Mesothelial cell of epicardium (in vitro differentiated cells): ENCODE measurements at places on chromosomes 3 and 15.

DNA sequence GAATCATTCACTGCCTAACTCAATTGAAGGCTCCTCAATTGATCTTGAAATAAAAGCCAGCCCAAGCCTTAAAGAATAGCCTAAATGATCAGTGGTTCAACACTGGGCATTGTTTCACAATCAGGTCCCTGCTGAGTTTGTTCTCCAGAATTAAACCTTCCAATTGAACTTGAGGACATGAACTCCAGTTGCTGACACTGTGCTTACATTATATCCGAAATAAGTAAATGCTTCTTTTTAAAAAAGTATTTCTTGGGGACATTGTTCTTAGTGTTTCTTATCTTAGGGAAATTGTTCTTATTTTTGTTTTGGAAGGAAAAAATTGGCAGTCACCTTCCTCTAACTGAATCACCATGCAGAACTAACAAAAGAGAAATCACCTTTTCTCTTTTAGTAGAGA is 450.2 kb downstream of the RBMS3 start:
- DNase-seq, result no peak

DNA sequence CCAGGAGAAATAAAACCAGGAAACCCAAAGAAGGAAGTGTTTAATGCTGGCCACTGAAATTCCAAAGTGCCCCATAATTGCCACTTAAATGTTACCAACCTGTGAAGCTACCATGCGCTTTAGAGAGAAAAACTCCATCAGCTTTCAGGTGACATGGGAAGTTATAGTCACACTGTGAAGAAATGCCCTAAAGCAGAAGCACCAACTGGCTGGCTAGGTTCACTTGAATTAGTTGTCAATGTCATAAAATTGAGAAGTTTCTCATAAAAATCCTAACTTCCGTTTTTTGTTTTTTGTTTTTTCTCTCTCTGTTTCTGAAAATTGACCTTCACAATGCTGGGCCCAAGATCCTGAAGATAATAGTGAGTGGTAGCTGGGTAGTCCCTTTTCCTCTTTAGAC is 167.9 kb upstream of the CTNNB1 start:
- DNase-seq, result no peak

DNA sequence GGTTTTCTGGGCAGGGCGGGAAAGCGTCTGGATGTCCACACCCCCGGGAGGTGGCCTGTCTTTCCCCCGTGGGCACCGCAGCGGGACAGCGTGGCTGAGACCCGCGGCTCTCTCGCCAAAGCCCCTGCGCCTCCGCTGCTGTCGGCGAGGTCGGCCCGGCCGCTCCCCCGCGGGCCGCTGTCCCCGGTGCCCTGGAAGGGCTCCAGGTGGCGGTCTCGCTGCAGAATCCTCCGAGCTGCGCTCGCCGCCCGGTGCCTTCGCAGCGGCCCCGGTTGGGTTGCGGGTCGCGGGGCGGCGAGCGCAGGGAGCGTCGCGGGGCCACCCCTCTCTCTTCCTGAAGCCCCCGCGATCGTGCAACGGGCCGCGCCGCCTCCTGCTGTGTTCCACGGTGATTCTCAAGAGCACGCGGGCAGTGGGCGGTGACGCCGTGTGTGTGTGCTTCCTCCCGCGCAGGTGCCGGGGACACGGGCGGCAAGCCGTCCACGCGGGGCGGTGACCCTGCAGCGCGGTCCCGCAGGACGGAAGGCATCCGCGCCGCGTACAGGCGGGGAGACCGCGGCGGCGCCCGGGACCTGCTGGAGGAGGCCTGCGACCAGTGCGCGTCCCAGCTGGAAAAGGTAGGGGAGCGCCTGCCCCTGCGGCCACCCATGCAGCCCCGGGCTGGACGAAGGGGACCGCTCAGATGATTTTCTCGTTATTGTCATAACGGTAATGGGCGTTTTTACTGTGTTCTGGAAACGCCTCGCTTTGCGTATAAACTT is 54.4 kb downstream of the LRRK1 start:
- DNase-seq, result peak; percentile 52

DNA sequence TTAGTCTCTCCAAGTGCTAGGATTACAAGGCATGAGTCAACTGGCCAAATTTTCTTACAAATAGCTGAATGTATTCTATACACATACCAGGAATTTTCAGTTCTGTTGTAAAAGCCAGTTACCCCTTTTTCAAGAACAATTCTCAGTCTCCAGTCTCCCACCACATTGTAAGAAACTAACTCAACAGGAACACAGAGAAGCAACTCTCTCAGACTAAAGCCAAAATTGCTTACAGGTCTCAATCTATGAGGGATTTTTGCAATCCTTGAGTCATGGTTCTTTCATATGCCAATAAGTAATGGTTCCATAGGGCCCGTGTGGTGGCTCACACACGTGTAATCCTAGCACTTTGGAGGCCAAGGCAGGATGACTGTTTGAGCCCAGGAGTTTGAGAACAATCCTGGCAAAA is 8.5 kb downstream of the IP6K2 start:
- DNase-seq, result no peak

- peak; percentile 66 for DNase-seq
Observed at GRCh38 chr15:85380812-85381642, 624 bp downstream of the AKAP13 start.

DNA sequence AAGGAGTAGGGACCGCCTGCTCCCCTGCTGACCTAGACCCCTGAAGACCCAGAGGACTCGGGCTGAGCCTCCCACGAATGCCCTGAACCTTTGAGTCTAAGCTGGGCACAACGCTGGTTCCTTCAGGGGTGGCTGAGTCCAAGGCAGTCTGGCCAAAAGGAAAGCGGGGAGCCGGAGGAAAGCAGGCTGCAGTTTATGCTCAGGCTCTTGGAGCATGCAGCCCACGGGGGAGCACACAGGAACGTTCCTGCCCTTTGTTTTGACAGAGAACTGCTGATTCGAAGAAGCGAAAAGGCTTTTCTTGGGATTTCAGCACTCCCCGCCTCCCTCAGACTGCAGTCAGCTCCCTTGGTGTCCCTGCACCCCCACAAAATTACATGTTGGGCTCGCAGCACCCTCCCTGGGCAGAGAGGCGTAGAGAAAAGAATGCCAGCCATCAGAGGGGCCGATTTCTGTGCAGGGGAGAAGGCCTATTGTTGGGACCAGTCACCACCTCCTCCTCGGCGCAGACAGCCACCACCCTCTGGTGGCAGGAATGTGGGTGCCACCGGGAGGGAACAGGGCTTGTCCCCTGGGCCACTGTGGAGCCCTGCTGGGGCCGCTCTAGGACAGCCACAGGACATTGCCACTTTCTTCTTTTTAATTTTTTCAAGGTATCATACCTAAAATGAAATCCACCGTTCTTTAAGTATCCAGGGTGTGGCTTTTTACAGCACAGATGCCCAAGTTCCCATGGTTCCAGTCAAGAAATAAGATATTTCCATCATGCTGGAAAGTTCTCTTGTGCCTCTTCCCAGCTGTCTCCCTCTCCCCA is 72.2 kb downstream of the SMAD6 start:
- DNase-seq, result peak; percentile 91

- no peak for DNase-seq
Observed at GRCh38 chr3:14231998-14232501, 53.4 kb downstream of the LSM3 start.

- DNase-seq, result no peak
Observed at GRCh38 chr15:84810073-84810840, 6.9 kb upstream of the ALPK3 start.

- DNase-seq, result no peak
Observed at GRCh38 chr15:99584081-99584600, 18.4 kb downstream of the MEF2A start.

- no peak for DNase-seq
Observed at GRCh38 chr15:79798311-79798710, 98.5 kb downstream of the MTHFS start.
